HT1080 (cell line): ENCODE measurements at places on chromosomes 12 and 14.

GRCh38 chr12:91523831-91524230 is 341.2 kb upstream of the DCN start:
- DNase-seq = no peak

GRCh38 chr14:79997509-79998208 is 213.6 kb downstream of the DIO2 start:
- no peak for DNase-seq

DNA sequence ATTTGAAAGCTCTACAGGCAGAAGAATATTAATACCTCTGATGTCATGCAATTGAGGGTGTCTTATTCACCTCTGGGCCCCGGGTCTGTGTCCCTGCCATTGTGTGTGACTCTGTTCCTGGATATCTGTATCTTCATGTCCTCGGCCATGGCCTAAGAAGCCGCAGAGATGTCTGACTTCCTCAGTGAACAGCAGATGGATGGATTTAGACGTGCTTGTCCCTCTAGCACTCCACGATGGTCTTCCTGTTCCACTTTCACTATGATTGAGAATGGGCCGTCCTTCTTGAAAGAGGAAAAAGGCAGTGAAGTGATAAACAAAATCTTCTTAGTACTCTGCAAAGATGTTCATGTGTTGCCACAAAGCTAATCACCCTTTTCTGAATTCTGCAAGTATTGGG is 217.4 kb downstream of the SLC41A2 start:
- no peak for DNase-seq

DNA sequence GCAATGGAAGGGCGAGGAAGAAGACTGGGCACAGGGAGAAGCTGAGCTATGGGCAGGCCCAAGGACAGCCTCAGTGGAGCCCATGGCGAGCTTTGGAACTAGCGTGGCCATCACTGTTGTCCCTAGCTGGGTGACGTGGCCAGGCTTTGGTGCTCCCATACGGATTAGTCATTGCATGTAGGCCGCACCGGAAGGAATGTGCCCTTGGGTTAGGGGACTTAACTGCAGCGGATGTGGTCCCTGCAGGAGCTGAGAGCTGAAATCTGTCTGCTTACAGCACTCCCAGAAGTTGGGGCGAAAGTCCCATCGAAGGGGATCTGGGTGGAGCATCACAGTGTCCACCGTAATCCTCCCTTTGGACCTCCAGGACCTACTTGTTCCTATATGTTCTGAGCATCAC is 133.7 kb downstream of the PAPOLA start:
- DNase-seq = peak; percentile 67

- DNase-seq = no peak
These were observed 449 bp upstream of the SLC24A4 start for GRCh38 chr14:92322516-92322915.

DNA sequence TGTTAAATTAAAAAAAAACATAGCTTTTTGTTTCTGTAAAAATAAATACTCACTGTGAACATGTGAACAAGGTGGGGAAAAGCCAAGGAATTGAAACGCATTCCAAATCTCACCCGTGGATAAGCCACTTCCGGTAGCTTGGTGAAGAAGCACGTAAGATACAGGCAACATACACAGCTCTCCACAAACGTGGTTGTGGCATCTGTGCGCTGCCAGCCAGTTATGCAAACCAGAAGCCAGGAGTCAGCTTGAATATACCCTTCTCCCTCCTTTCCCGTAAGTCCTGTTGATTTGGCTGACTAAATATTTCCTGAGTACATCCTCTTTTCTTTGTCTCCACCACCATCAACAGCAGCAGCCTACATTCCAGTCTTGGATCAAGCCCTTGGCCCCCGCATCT is 486.2 kb downstream of the VRK1 start:
- peak; percentile 32 for DNase-seq
